Diencephalon (tissue), 1 donor: ENCODE measurements at places on chromosomes 16 and 17. TPM values are rescaled to one million over a fixed set of nuclear protein-coding genes. Genes with fewer than 3 reads are reported as not detected.

The GSG1L2 gene
- total RNA-seq, result not detected

The CYGB gene
- 8.3 TPM for total RNA-seq

The SMPD3 gene
- total RNA-seq, result 69.0 TPM

The RHBDF1 gene
- 3.7 TPM for total RNA-seq

The HCRT gene
- 1.6 TPM for total RNA-seq

The SLC9A5 gene
- total RNA-seq, result 2.8 TPM

The NXPH3 gene
- 10.8 TPM for total RNA-seq

The CHST5 gene
- total RNA-seq, result 0.92 TPM

The NRN1L gene
- not detected for total RNA-seq

The KCNJ18 gene
- not detected for total RNA-seq

The TMIGD1 gene
- total RNA-seq, result not detected

The TBC1D3B gene
- 0.69 TPM for total RNA-seq

The CBLN1 gene
- 58.1 TPM for total RNA-seq

The NQO1 gene
- 20.8 TPM for total RNA-seq

The VAT1L gene
- 89.0 TPM for total RNA-seq

The ESRP2 gene
- total RNA-seq, result 0.92 TPM

The SLC52A1 gene
- not detected for total RNA-seq

The ALOX12B gene
- not detected for total RNA-seq

The KCNG4 gene
- total RNA-seq, result not detected

The PYDC1 gene
- 0.92 TPM for total RNA-seq

The RTN4RL1 gene
- total RNA-seq, result 14.3 TPM

The TRAF4 gene
- 39.7 TPM for total RNA-seq

The WNT3 gene
- 10.4 TPM for total RNA-seq

The NCBP3 gene
- 33.0 TPM for total RNA-seq

The RDM1 gene
- 3.0 TPM for total RNA-seq

The DNAH9 gene
- total RNA-seq, result 12.9 TPM

The KCNAB3 gene
- total RNA-seq, result 3.7 TPM

The TAX1BP3 gene
- 19.8 TPM for total RNA-seq

The TBC1D3E gene
- not detected for total RNA-seq

The MARVELD3 gene
- total RNA-seq, result 0.69 TPM

The ZG16 gene
- total RNA-seq, result not detected

The ARL17A gene
- 16.6 TPM for total RNA-seq

The KIF2B gene
- total RNA-seq, result not detected

The HNF1B gene
- not detected for total RNA-seq

The SDK2 gene
- 8.8 TPM for total RNA-seq

The DYNLRB2 gene
- 9.5 TPM for total RNA-seq

The LITAFD gene
- not detected for total RNA-seq

The OVCA2 gene
- 11.8 TPM for total RNA-seq
